ENCODE measurements at places on chromosomes 6 and 20.

- no peak for DNase-seq
Measured at GRCh38 chr6:17470938-17471327, 77.5 kb downstream of the CAP2 start.

- no peak for DNase-seq
Measured at GRCh38 chr6:105401247-105402089, 1.4 kb downstream of the PREP start.

DNA sequence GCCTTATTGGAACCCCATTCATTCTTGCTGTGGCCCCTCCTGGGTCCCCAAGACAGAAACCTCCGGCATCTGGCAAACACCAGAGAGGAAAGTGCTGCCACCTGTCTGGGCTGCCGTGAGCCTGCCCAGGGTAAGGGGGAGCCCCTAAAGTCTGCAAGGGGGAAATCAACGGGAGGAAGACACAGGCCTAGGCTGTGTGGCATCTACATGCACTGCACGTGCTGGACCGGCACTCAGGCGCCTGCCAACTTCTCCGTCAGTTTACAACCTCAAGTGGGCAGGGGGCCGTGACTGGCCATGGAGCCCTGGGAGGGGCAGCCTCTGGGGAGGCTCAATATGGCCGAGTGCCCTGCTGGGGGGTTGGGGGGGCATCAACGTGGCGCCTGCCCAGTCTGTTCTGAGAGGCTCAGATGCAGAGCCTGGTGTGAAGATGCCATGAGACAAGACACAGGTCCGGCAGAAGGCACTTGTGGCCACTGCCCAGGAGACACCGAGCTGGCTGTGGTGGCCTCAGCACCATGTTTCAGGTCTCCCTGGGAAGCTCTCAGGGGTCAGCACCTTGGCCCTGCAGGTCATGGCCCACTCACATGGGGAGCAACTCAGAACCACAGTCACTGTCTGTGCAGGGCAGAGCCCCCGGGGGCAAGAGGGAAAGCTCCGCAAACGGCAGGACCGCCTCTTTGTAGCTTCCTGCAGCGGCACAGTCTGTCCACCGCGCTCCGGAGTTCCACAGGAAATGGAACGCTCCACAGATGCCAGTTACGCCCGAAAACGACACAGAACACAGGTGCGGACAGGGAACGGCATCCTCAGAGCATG lies 8.4 kb downstream of the UCKL1 start:
- DNase-seq = no peak

GRCh38 chr20:15942130-15942529 lies 631.1 kb downstream of the KIF16B start:
- DNase-seq = no peak

Measured in NCI-H345 (cell line).